ENCODE measurements at places on chromosomes 4 and X.

DNA sequence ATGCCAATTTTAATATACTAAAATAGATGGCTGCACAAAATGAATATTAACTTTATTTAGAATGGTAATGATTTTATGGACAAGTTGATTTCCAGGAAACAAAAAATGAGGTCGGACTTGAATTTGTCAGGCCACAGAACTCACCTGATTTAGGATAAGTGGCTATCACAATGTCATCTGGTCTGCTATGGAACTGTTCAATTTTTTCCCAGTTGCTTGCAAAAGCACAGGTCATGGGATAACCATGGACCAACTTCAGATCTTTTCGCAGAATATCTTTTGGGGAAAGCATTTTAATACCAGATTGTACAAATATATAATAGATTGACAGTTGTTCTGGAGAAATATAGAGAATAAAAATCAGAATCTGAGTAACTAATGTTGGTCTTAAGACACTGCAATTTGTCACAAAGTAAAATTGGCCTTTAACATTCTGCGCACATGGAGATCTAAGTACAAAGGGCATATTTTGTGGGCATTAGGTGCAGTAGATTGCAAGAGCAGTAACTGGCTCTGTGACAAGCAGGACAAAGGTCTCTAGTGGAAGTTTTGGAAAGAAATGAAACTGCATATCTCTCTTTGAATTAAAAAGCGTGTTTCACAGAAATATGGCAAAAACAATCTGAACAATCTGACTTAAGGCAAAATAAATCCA, 5.4 kb downstream of the SULT1B1 start:
- DNase-seq: no peak

DNA sequence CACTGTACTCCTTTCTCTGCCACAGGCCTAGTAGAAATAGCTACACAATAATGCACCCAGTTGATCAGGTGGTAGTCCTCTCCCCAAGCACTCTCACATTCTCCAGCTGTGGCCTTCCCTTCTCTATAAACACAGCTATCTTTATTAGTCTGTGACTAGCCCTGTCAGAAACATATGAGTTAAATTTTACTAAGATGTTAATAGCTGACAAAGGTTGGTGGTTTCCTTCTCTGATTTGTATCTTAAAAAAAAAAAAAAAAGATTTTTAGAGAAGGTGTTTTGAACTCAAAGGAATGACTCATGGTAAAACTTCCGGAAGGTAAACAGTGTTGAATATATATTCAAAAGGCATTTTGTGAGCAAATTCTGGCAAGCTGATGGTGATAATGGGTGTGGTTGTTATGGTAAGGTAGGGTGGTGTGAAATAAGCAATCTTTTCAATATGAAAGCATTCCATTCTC, 327.4 kb downstream of the PPP3CA start:
- DNase-seq: no peak

DNA sequence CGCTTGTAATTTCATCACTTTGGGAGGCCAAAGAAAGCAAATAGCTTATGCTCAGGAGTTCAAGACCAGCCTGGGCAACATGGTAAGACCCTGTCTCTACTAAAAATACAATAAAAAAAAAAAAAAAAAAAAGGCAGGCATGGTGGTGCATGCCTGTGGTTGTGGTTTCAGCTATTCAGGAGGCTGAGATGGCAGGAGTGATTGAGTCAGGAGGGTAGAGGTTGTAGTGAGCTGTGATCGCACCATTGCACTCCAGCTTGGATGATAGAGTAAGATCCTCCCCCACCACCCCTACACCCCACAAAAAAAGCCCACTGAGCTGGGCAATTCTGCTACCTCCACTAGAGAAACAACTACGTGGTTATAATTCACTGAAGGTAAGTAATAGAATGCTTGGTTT, 118.8 kb upstream of the PCDH18 start:
- no peak for DNase-seq

GRCh38 chr4:168604496-168605373, 107.9 kb downstream of the PALLD start:
- no peak for DNase-seq
